Bronchial smooth muscle cell (primary cell): ENCODE measurements at places on chromosomes 2 and 18. TPM values are rescaled to one million over a fixed set of nuclear protein-coding genes. Genes with fewer than 3 reads are reported as not detected.

The CGREF1 gene
- 0.69 and 0.79 TPM in 2 replicates for total RNA-seq

The RAPGEF4 gene
- 0.79 and 1.9 TPM in 2 replicates for total RNA-seq

The OR6B2 gene
- total RNA-seq = not detected in 2 replicates

The THAP4 gene
- total RNA-seq = 41.0 and 50.3 TPM in 2 replicates

The GATA6 gene
- 3.5 and 4.0 TPM in 2 replicates for total RNA-seq

The NPHP1 gene
- total RNA-seq = 5.5 and 5.7 TPM in 2 replicates

The APCDD1 gene
- not detected in 2 replicates for total RNA-seq

The GPR35 gene
- total RNA-seq = 0.32 and 0.52 TPM in 2 replicates

The INHBB gene
- total RNA-seq = not detected in 2 replicates

The C2orf78 gene
- total RNA-seq = not detected in 2 replicates

The CLEC4F gene
- total RNA-seq = not detected in 2 replicates

The PLEKHH2 gene
- total RNA-seq = 4.4 and 6.5 TPM in 2 replicates

The APLF gene
- 3.5 and 5.9 TPM in 2 replicates for total RNA-seq

The MYL12A gene
- total RNA-seq = 728 and 754 TPM in 2 replicates

The AGAP1 gene
- total RNA-seq = 6.0 and 8.1 TPM in 2 replicates

The TPRKB gene
- total RNA-seq = 19.1 and 19.5 TPM in 2 replicates

The LRP2 gene
- not detected in 2 replicates for total RNA-seq

The ANXA4 gene
- 46.3 and 83.9 TPM in 2 replicates for total RNA-seq

The BCL11A gene
- total RNA-seq = under 0.01 and 0.17 TPM in 2 replicates

The DPP10 gene
- total RNA-seq = not detected in 2 replicates

The KCMF1 gene
- 41.6 and 45.6 TPM in 2 replicates for total RNA-seq

The IL36A gene
- not detected in 2 replicates for total RNA-seq

The FAP gene
- 46.5 and 157 TPM in 2 replicates for total RNA-seq

The PFN4 gene
- 0.43 and 0.63 TPM in 2 replicates for total RNA-seq

The RASGRP3 gene
- 0.60 and 0.63 TPM in 2 replicates for total RNA-seq

The CFAP210 gene
- total RNA-seq = 0.17 TPM in 1 of 2 replicates, not detected in the other

The MROH2A gene
- under 0.01 TPM in 1 of 2 replicates, not detected in the other for total RNA-seq

The ITGA6 gene
- total RNA-seq = 5.3 and 23.2 TPM in 2 replicates

The MARCHF4 gene
- total RNA-seq = under 0.01 and 0.32 TPM in 2 replicates

The DUSP11 gene
- 17.0 and 23.8 TPM in 2 replicates for total RNA-seq
